GM12892 (cell line): ENCODE measurements at places on chromosomes 13 and 19.

DNA sequence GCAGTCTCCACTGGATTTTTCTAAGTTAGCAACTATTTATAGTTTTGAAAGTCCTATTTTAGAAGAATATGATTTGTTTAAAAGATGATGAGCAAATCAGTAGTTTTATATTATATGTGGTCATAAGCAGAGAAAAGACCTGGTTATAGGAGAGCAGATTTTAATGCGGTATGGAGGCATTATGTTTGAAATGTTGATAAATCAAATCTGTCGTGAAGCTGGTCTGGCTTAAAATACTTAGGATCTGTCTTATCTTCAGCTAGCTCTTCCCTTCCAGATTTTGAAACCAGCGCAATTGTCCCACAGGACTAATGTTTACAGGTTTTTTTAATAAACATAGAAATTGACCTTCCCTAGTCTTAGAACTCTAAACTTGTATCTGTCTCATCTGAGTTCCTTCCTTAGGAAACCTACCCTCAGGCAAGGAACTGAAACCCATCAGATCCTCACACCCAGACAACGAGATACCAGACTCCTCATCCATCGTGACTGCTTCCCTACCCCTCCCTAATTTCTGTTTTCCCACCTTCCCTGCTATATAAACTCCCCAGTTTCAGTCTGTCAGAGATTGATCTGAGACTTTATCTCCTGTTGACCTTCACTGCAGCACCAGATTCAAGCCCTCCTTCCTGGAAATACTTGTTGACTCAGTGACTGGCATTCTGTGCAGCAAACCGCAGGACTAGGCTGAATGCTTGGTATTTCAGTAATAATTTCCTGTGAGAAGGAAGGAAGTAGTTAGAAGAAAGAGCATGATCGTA lies 37.8 kb upstream of the CXCL17 start:
- no peak for DNase-seq

DNA sequence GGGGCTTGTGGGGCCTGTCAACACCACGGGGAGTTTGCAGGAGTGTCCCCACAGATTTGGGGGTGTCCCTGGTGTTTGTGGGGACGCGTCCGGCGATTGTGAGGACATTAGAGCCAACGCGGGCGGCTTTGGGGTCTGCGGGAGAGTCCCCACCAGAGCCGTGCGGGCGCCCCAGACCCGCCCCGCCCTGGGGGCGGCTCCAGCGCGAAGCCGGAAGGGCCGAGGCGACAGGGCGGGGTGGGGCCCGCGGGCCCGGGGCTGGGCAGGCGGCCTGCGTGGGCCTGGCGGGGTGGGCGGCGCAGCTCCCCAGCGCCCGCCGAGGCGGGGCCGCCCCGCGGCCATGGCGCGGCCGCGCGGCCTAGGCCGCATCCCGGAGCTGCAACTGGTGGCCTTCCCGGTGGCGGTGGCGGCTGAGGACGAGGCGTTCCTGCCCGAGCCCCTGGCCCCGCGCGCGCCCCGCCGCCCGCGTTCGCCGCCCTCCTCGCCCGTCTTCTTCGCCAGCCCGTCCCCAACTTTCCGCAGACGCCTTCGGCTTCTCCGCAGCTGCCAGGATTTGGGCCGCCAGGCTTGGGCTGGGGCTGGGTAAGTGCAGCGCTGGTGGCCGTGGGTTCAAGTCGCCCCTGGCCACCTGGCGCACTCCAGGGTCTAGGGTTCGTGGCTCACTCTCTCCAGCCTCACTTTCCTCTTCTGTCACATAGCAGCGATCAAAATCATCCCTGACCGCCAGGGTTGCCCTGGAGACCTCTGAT lies 10.3 kb downstream of the PDE4A start:
- no peak for DNase-seq

DNA sequence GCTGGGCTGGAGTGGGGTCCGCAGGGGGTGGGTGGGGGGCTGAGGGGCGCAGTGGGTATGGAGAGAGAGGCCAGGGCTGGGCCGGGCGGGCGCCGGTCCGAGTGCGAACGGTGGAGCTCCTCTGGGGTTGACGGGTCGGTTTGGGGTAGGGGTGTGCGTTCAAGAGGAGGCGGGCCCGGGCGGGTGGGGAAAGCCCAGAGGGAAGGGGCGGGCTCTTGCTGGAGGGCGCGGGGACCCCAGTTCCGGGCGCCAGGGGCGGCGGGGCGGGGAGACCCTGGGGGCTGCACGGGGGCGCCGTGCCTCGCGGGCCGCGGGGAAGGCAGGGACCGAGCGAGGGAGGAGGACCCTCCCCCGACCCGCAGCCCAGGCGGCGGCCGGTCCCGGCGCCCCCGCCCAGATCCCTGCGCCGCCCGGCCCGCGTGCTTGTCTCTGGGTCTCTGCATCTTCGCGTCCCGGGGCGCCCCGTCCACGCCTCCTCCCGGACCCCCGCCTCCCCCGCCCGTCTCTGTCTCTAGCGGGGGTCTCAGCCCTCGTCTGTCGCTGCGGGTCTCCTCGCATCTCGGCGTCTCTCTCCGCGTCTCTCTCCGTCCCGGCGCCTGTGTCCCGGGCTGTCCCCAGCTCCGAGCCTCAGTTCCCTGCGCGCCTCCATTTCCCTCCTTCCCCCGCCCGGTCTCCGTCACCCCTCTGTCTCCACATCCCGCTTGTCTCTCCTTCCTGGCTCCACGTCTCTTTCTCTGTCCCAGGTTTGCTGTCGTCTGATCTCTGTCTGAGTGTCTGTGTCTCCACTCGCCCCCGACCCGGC lies 8.3 kb upstream of the SHISA7 start:
- DNase-seq = no peak

GRCh38 chr19:495402-496111 lies 729 bp upstream of the MADCAM1 start:
- DNase-seq = peak; percentile 63

- DNase-seq = no peak
Measured at GRCh38 chr13:114142640-114143490, 10.4 kb upstream of the RASA3 start.

- no peak for DNase-seq
Measured at GRCh38 chr13:77732287-77732686, 34.8 kb downstream of the SLAIN1 start.

- DNase-seq = no peak
Measured at GRCh38 chr19:801030-801860, 4.0 kb downstream of the PTBP1 start.

- DNase-seq = no peak
Measured at GRCh38 chr13:104106705-104107393, 1040.6 kb upstream of the SLC10A2 start.

DNA sequence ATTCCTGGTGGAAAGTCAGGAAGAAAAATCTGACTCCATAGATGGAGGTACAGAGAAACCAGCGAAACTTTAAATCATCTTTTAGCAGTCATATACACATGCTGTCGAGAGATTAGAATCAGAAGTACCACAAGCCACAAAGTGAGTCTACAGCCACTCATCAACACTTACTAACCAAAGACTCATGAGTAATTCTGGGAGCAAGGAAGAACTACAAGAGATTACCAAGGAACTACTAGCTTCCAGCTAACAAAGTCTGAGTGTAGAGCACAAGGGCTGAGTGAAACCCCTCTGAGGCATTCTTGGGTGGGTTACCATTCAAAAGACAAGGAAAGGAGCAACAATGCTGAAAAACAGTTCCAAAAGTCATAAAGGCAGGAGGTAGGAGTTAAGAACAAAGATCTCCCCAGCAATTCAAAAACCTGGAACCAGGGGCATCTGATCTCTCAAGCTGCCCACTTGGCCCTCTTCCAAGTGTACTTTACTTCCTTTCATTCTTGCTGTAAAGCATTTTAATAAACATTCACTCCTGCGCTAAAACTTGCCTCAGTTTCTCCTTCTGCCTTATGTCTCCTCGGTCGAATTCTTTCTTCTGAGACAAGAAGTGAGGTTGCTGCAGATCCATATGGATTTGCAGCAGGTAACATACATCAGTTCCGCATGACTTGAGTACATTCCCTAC lies 13.0 kb downstream of the RBM26 start:
- no peak for DNase-seq

DNA sequence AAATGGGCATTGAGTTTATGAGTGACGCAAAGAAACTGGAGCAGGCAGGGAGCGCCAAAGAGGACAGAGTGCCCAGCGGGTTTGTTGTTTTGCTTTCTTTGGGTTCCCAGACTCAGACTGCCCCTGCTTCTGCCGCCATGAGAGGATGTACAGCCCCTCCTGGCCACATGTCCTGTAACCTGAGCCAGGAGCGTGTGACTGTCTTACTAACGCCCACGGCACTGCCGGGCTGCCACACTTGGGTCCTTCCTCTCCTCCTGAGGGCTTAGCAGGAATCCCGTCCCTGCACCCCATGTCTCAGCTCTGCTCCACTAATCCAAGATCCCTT lies 80.5 kb downstream of the GPR12 start:
- DNase-seq = no peak

DNA sequence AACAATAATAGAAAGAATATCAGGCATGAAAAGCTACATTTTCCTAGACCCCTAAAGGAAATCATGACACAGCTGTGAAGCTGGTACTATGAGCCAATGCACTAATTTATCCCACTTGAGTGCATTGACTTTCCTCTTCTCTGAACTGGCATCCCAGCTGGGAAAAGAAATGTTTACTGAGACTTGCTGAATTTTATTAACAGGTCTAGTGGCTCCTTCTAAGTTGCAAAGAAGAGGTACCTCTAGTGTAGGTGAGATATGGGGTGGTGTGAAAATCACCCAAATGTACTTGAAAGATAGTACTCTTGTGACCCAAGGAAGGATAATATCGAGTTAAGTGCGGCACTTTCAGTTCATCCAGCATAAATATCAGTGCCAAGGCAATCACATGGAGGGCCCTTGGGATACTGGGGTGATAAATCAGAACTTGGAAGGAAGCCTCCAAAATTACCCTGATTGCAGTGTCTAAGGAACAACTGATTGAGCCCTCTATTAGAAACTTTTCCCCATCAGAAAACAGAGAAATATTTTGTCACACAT lies 369.2 kb downstream of the PCDH9 start:
- DNase-seq = no peak

GRCh38 chr13:112131081-112131712 lies 64.2 kb downstream of the SOX1 start:
- no peak for DNase-seq

GRCh38 chr13:33349986-33350826 lies 64.7 kb upstream of the STARD13 start:
- no peak for DNase-seq

DNA sequence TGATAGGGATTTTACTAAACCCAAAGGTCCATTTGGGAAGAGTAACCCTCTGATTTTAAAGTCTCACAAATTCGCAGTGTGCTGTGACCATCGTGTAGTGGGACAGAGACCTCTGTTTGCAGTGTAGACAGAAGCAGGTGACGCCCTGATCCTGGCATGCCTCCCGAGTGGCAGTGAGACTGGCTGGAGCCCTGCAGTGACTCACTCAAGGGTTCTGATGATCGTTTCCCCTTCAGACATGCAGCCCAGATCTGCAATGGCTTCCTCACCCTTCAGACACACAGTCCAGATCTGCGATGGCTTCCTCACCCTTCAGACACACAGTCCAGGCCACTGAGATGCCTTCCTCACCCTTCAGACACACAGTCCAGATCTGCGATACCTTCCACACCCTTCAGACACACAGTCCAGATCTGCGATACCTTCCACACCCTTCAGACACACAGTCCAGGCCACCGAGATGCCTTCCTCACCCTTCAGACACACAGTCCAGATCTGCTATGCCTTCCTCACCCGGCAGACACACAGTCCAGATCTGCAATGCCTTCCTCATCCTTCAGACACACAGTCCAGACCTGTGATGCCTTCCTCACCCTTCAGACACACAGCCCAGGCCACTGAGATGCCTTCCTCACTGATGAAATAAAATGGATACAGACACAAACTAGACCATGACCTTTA lies 125.2 kb downstream of the ATP11A start:
- no peak for DNase-seq

DNA sequence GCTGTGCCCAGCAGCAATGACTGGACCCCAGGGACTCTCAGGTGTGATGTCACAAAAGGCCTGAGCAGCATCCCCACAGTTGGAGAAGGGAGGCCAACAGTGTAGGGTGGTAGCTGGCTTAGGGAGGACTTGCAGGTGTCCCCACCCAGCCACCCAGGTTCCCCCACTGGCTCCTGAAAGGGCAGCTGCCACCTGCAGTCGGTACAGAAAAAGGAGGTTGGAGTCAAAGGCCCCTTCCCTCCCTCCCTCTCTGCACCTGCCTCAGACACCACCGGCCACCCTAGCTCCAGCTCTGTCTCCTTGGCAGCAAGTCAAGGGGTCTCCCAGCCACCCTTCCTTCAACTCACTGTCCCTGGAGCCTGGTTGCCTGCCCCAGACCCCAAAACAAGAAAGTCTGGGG lies at the start of gene PCP2:
Gene PCP2, minus strand, starts transcription at position 22 of the 400 bp plus-strand sequence. CDS start 262 bp downstream, outside the sequence.
- no peak for DNase-seq

GRCh38 chr19:13078897-13079541 lies 23.6 kb downstream of the LYL1 start:
- no peak for DNase-seq

DNA sequence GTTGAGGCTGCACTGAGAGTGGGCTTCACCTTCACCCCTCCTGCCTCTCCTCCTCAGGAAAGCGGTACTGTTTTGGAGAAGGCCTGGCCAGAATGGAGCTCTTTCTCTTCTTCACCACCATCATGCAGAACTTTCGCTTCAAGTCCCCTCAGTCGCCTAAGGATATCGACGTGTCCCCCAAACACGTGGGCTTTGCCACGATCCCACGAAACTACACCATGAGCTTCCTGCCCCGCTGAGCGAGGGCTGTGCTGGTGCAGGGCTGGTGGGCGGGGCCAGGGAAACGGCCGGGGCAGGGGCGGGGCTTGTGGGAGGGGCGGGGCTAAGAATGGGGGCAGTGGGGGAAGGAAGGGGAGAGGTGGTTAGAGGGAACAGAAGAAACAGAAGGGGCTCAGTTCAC lies 7.5 kb downstream of the CYP2A13 start:
- DNase-seq = no peak

DNA sequence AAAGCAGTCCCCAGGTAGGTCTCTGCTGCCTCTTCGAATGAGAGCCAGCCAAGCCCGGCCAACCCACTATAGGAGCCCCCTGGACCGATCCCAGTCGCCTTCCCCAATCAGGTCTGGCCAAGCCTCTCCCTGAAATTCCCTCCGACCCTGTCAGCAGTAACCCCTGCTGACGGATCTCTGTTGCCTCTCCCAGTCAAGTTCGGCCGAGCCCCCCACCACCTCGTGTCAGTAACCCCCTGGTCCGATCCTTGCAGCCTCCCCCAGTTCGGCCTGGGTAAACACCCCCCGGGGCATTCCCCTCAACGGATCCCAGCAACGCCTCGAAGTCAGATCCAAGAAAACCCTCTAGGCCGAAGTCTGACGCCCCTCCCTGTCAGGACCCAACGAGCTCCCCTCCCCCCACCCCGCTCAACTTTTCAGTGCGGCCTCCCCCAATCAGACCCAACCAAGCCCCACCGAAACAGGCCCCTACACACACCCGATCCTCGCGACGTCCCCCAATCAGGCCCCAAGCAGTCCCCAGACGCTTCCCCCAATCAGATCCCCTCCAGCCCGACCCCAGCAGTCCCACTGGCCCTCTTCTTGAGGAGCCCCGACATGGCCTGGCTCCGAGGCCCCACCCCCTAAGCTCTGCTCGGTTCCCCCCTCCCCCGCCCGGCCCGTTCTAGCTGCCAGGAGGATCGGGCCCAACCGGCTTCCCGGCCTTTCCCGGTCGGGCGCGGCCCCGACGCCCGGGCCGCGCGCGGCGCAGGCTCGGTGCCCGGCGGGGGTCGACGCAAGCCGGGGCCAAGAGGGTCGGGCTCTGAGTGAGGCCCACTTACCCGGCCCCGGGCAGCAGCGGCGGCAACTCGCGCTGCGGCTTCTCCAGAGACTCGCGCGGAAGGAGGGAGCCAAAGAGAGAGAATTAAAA lies 1.8 kb downstream of the TNPO2 start:
- DNase-seq = peak; percentile 76

GRCh38 chr13:39876258-39876657 lies 220.8 kb downstream of the COG6 start:
- DNase-seq = no peak
